ENCODE measurements at places on chromosomes 3 and 15.

DNA sequence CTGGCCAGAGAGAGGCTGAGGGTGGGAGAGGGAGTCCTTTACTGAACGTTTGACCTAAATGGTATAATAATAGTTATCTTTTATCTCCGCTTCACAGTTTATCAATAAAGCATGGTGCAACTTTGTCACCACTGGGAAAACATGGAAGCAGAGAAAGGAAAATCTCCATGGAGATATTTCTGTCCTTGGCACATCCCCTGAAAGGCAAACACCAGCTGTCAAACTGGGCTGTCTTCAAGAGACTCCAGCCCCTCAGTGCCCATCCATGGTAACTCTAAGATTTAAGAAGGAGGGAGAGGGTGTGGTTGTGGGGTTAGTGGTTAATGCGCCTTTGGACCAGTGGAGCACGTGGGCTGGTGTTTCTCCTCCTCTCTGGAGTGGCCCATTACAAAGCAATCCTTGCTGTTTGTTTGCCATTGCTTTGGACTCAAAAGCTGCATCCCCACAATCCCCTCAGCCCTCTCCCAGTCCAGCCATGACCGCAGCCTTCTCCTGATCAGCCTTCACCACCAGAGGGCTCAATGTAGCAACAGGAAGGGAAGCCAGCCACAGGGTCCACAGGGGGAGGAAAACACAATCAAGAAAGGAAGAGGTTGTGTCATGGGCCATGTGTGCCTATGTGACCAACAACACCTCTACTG is 38.2 kb upstream of the FAM174B start:
- DNase-seq, result no peak

DNA sequence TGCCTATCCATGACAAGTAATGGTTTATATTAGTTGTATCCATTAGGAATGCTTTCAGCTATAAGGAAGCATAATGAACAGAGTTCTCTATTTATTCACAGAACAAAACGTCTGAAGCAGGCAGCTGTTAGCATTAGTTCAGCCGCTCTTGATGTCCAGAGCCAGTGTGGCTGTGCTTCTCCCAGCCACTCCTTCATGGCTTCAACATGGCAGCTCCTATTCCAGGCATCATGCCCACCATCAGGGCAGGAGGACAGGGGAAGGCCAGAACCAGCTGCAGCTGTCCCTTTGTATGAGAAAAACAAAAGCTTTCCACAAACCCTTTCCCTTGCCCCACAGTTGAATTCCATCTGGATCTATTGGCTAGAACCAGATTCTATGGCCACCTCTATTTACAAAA is 12.9 kb upstream of the SNRK start:
- no peak for DNase-seq

GRCh38 chr3:144369129-144369879 is 397.7 kb downstream of the DIPK2A start:
- no peak for DNase-seq

GRCh38 chr15:91128016-91128415 is 28.0 kb downstream of the SV2B start:
- DNase-seq, result no peak

- no peak for DNase-seq
Measured at GRCh38 chr3:194323785-194324735, 27.1 kb downstream of the CPN2 start.

GRCh38 chr3:114557791-114558190 is 264.0 kb downstream of the TIGIT start:
- no peak for DNase-seq

- no peak for DNase-seq
Measured at GRCh38 chr15:40852529-40852928, 8.7 kb downstream of the SPINT1 start.

Measured in activated naive CD4-positive, alpha-beta T cell treated with anti-CD3 and anti-CD28 coated beads, Interleukin-2, amount 50 U/mL, for 72 hours (primary cell).